IMR-90 (cell line): ENCODE measurements at places on chromosomes 2 and 18.

- DNase-seq = no peak
Observed at GRCh38 chr18:49616618-49617328, 54.9 kb downstream of the LIPG start.

DNA sequence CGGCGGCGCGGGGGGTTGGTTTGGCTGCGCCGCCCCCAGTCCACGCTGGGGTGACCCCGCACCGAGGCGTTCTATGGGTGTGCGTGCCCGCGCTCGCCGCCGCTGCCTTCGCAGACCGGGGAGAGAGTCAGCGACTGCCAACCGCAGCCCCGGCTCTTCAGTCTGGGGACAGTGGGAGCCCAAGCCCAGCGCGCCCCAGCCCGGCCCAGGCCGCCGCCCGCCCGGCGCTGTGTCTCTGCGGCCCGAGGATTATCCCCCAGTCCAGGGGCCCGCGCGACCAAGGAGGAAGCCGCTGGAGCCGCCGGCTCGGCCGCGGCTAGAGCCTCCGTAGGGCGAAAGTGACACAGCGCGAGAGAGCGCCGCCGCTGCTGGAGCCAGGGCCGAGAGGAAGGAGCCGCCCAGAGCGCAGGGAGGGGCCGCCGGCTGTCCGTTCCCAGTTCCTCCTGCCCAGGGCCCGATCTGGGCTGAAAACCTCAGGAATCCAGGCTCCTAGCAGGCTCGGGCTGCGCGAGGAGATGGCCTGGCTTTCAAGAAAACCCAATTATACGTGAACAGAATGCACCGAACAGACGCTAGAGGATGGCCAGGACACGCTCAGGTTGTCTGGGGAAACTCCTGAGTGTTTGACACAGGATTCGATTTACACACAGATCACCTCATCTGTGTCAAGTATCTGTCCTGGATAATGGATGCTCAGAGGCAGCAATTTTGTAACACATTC, 2.4 kb downstream of the CTIF start:
- peak; percentile 75 for DNase-seq

DNA sequence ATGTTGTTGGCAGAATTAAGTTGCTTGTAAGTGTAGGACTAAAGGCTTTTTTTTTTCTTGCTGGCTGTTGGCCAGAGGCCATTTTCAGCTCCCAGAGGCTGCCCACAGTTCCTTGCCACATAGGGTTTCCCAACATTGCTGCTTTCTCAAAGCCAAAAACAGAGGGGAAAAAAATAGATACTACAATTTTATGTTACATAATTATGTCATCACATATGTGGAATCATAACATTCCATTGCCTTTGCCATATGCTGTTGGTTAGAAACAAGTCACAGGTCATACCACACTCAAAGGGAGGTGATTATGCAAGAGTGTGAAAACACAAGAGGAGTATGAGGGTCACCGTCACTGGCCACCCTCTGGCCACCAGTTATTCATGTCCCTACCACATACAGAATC, 154.5 kb downstream of the RTN4 start:
- DNase-seq = peak; percentile 28

GRCh38 chr18:51417643-51418483, 220.4 kb upstream of the MEX3C start:
- no peak for DNase-seq

- peak; percentile 24 for DNase-seq
Observed at GRCh38 chr2:12514631-12515437, 201.9 kb upstream of the TRIB2 start.

DNA sequence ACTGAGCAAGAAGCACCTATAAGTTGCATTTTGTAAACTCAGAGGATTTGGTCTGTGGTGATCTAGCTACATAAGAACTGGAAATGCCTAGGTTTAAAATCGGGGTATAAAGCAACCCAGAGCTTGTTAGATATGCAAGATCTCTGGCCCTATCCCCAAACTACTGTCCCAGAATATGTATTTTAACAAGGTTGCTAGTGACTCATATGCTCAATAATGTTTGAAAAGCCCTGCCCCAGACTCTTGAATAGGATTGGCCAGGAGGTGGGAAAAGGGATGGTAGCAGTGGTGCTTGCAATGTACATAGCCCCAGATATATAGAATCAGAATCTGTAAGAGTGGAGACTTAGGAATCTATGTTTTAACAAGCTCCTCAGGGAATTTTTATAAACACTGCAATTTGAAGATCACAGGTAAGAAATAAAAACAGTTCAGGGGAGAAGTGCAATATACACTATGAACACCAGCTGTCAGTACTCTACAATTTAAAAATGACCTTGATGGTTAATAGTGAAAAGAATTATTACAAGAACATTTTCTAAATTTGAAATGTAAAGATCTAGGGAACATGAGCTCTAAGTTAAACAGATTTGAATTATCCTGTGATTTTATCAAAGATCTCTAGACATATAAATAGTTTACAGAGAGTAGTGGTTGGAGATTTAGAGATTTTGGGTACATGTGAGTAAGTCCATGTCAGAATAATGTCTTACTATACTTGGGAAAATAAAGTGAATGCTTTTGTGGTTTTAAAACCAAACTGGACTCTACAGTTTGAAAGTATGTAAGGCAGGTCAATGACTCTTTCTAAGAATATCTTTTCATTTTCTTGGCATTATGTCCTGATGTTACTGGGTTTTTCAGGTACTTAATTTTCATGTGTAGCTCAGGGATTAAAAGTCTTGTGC, 7.7 kb upstream of the MMADHC start:
- peak; percentile 51 for DNase-seq

DNA sequence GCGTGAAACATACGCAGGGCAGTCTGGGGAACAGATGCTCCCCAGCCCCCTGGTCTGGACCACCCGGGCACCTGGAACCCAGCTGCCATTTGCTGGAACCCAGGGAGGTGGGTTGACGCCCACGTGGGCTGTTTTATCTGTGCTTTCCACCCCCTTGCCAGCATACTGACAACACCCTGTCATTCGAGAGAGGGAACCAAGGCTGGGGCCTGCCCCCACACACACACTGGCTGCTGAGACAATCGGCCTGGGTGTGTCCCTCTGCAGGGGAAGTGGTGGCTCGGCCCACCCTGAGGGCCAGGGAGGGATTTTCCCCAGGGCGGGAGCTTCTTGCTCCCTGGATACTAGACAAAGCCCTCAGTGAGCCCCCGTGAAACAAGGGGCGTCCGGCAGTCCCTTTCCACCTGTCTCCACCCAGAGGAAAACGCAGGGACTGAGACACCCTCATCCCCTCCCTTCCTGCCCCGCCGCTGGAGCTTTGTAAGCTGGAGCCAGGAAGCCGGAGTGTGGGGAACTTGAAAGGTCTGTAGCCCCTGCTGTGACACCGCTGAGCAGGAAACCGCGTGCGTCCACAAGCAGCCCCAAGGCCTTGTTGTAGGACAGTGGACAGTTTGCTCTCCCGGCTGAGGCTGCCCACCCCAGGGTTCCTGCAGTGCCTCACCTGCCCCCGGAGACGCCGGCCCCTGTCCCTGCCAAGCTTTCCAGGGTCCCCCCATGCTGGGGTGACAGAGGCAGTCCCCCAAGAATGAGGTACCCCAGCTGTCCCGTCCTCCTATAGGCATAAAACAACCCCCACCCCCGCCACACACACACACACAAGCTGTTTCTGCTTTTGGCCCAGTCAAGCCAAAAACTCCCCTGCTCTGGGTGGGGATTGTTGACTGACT, 14.1 kb upstream of the KLF11 start:
- DNase-seq = no peak

DNA sequence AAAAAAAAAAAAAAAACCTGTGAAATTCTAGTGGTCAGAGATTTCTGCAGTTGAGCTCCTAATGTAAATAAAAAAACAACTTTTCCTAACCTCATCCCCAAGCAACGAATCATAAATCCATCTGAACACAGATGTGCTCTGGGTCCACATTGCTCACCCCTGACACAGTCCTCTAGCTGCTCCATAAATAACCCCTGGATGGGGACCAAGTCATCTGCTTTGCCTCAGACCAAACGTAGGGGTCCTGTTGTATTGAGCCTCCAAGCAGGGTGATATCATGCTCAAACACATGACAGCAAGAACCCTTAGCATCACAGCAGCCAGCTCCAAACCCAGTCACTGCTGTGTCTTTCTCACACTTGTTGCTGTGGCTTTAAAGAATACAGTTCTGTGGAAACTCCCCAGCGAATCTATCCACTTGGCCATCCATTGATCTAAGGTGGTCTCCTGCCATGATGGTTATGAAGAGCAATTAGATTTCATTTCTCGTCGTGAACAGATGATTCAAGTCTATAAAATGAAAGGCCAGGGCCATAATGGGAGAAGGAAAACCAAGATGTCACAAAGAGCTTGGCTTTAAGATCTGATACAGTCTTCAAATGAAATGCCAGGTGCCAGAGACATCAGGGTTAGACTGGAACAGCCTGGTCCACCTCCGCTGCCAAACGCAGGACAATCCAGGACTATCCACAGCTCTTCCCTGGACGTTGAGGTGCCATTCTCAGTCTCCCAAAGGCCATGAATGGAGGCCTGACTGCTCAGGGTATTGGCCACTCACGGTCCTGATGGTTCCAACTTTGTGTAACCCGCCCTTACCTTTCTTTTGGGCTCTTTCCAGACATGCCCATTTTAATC, 39.0 kb downstream of the TBC1D8 start:
- peak; percentile 50 for DNase-seq

DNA sequence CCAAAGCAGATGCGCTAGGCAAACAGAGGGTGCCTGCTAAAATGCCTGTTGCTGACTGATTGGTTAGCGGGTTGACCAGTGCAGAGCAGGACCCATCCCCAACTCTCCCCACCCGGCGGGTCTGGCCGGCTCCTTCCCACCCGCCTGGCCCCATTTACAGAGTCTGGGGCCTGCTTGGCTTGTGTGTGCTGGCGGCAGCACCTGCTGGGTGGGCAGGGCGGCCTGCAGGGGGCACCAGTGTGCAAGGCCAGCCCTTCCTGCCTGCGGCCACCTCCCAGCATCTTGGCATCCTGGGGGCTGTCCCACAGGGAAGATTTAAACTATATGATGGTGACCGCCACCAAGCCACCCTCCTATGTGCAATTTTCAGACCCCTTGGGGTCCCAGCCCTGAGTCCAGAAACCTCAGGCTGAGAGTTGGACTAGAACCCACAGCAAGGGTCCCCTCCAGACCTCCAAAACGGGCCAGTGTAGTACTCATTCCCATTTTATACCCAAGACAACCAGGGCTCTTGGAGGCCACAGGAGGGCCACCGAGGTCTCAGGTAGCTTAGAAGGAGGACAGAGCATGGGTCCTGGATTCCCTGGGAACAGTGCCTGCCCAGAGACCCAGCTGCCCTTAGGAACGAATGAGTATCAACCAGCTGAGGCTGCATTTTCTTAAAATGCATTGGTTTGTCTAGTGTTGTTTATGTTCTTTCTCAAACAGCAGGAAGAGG, 173.6 kb downstream of the SMAD7 start:
- peak; percentile 20 for DNase-seq

- DNase-seq = peak; percentile 89
Observed at GRCh38 chr18:5975111-5976002, 80.0 kb upstream of the TMEM200C start.

GRCh38 chr2:23411752-23412431, 26.9 kb downstream of the KLHL29 start:
- peak; percentile 98 for DNase-seq

DNA sequence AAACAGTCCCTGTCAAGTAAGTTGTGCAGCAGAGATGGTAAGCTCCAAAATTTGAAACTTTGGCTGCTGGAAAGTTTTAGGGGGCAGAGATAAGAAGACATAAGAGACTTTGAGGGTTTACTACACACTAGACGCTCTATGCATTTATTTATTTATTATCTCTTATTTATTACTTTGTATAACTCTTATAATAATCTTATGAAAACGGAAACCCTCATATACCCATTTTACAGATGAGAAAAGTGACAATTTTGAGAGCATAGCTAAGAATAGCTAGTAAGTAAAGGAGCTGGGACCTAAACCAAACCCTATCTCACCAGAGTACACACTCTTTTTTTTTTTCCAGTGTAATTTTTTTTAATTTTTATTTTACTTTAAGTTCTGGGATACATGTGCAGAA, 112.8 kb upstream of the PKDCC start:
- DNase-seq = no peak

- peak; percentile 13 for DNase-seq
Observed at GRCh38 chr2:7119132-7119835, 202.1 kb downstream of the RNF144A start.

GRCh38 chr2:42933824-42934254, 141.5 kb upstream of the HAAO start:
- no peak for DNase-seq

GRCh38 chr2:33719067-33719466, 120.0 kb upstream of the FAM98A start:
- no peak for DNase-seq

- no peak for DNase-seq
Observed at GRCh38 chr2:143263066-143263625, 133.9 kb downstream of the ARHGAP15 start.

DNA sequence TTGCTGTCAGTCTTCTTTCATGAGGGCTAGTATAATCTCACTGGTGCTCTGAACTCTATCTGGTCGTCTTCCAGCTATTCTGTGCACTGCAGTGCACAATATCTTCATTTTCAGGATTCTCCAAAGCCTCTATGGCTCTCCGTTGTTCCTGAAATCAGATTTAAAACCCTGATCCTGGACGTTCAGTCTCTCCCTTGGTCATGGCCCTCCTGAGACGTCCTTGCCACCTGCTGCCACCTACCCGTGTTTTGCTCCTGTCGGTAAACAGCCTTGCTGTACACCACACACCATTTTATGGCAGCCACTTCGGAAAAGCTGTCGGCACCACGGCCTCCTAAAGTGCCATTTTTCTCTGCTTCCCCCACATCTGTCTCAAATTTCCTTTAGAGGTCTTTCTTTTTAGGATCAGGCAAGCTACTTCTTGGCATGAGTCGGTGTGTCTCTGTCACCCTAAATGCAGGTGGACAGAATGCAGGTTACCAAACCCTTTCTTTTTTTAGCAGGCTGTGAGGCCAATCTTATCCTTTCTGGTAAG, 170.0 kb downstream of the HRH4 start:
- DNase-seq = no peak

DNA sequence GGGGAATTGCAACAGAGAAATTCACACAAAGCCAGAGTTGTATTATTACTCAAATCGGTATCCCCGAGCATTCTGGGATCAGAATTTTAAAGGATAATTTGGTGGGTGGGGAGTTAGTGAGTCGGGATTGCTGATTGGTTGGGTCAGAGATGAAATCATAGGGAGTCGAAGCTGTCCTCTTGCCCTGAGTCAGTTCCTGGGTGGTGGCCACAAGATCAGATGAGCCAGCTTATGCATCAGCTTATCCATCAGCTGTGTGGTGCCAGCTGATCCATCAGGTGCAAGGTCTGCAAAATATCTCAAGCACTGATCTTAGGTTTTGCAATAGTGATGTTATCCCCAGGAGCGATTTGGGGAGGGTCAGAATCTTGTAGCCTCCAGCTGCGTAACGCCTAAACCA, 34.3 kb upstream of the ITM2C start:
- DNase-seq = no peak
